Cortex of kidney (tissue), 1 donor: ENCODE measurements at places on chromosomes 2 and 18.

DNA sequence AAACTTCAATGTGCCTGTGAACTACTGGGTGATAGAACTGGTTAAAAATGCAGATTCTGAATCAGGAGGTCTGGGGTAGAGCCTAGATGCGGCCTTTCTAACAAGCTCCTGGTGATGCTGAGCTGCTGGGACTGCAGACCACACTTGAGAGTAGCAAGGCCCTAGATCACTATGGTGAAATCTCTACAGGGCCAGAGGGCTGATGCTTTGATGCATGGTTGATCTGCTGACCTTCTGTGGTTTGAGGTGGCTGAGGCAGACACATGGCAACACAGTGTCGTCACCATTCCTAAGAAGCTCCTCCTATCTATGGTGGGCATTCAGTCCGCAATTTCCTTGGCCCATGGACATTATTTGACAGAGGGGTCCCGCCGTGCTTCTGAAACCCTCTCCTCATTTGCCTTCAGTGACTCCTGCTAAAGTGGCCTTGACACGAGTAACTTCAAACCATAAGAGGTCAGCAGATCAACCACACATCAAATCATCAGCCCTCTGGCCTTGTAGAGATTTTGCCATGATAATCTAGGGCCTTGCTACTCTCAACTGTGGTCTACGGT, 19.8 kb downstream of the CCDC68 start:
- no peak for DNase-seq

DNA sequence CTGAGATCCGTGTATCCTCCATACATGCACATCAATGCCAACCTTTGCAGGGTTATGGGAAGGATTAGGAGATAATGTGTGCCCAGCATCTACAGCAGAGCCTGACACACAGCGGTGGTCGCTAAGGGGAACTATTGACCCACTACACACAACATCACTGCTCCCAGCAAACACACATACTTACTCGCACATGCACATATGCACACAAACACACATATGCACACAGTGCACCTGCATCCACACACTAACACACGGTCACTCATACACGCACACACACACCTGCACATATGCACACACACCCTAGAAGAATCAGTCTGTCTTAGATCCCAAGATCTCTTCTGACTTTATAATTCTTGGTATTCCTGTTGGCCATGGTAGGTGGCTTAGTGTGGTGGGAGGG, 118.3 kb downstream of the GYPC start:
- no peak for DNase-seq

- no peak for DNase-seq
These were observed 51.2 kb upstream of the NOSTRIN start for GRCh38 chr2:168751104-168751740.

DNA sequence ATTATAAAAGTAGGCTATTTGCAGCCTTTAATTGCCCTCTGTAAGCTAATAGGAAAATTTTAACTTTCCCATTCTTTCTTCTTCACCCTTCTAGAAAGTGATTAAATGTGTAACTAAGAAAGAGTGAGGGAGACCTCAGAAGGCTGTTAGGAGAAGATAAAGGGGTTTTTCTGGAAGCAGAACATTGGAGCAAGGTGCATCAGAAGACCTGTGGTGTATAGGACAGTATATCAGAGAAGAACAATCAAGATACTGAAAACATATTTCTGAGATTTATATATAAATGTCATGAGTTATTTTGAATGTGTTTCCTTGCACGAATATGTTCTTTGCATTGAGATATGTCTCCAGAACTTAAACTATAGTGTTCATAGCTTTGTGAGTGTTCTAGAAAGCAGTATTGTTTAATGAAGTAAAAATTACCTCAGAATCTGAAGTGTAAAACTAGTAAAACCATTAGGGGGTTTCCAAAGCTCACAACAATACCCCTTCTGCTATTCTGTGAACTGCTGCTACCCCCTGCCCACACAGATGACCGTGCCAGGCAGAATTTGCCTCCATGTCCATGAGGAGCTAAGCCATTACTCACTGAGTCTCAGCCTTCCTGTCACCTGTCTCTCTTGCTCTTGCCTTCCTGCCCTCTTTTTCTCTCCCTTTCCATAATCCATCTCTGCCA, 537.9 kb downstream of the EPHA4 start:
- DNase-seq = no peak

- no peak for DNase-seq
These were observed 64.0 kb upstream of the HNRNPA3 start for GRCh38 chr2:177148477-177149154.

DNA sequence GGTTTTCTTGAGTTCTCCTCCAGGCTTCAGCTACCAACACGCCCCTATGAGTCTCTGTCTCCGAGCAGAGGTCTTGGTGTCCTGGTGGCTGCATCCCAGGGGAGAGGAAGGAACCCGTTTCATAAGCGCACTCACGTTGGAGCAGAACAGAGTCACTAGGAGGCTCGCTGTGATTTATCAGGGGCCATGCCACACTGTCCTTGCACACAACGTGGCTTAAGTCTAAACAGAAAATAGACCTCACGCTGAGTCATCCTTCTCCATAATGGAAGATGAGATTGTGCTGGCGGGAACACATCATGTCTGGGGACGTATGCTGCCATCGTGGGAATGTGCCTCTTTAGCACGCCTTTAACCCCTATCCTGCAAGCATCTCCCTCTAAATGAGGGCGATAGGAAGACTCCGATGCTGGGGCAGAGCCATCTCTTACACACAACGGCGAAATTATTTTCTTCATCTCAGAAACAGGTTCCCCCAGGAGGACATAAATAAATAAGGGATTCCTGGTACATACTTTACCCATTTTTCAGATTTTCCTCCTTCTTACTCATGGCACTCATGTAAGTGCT, 211.4 kb downstream of the KLHL29 start:
- no peak for DNase-seq

- no peak for DNase-seq
These were observed 24.5 kb downstream of the MC2R start for GRCh38 chr18:13890761-13891361.

DNA sequence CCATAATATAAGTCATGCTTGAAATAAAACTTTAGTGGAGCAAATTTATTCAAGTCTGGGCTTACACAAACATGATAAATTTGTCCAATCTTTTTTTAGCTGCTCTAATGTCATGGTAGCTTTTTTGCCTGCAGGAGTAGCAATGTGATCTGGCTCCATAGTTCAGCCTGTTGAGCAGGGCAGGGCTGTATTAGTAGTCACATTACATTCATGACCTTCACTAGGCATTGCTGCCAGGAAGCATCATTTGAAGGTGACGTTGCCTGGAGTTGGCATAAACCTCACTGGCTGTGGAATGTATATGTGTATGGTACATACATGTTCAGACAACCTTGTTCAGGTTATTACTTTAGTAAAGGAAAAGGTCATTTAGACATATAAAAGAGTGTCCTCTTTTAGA, 76.6 kb downstream of the CCDC85A start:
- no peak for DNase-seq

- DNase-seq = no peak
These were observed at the start of gene DUSP2 for GRCh38 chr2:96145036-96145847. Gene DUSP2 (minus strand): TSS chr2:96145440. CDS start chr2:96145354, 86 bp downstream.

DNA sequence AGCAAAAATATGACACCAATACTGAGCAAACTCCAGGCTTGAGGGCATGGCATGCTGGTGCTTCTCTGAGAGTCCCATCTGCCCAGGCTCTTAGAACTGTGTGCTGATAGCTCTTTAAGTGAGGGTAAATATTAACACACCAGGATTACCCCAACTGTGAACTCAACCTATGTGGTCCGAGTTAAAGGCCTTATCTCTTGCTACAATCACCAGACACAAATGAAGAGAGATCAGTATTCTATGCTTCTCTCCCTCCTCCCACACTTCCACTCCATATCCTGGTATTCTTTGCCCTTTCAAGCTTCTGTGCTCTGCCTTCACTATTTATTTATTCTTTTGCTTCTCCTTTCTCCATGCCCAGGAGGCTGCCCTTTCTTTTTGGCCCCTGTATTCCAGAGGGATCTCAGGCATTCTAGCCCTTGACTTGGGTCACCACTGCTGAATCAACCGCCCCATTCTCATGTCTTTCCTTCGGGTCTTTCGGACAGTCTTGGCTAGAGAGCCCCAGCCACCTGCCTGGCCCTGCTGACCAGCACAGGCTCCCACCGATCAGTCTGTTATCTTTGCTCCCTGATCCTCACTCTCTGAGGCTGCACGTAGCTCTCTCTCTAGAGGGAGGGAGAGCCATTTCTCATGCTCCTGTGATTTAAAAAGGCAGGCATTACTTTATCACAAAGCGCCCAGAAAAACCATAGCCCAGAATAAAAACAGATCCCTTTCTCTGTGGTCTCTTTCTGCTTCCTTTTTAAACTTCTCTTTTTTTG, 17.2 kb upstream of the HK2 start:
- DNase-seq = no peak

DNA sequence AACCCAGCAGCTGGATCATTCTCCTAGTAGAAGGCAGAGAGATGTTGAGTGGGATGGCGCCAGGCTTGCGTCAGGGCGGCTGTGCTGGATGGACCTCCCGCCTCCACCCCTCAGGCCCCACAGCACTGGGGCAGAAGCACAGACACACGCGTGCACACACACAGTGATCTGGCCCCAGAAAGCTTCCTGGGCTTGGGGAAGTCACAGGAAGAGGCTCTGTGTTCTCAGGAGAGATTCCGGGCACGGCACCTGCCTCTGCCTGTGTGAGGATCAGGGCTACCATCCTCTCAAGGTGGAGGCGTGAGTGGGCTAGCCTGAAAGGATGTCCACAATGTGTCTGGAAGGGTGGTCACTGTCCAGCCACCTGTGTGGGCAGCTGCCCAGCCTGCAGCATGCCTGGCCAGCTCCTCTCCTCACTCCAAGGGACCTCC, 229.8 kb upstream of the HS6ST1 start:
- no peak for DNase-seq

DNA sequence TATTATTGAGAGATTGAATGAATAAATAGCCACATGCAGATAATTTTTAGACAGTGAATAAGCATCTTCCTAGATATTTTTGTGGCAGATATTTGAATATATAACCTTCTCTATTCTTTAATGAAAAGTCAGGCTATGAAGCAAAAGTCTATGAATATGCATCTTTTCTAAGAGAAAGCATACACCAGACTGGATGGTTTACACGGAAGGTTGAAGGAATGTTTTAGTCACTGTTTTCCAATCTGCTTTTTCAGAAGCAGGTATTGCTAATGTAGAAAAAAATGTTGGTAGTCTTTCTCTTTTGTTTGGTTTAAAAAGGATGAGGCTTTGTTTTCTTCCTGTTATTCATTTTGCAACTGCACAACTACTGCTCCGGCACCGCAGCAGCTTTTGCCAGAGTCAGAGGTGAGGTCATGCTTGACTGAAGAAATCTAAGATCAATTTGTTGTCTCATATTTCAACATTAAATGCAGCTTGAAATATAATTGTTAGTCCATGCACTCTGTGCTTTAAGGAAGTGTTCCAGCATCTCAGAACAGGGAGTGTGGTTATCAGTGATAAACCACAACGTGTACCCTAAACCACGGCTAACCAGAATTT, 1540.8 kb upstream of the PIK3C3 start:
- no peak for DNase-seq

- no peak for DNase-seq
These were observed 50.5 kb upstream of the ITPRID2 start for GRCh38 chr2:181841079-181841478.

DNA sequence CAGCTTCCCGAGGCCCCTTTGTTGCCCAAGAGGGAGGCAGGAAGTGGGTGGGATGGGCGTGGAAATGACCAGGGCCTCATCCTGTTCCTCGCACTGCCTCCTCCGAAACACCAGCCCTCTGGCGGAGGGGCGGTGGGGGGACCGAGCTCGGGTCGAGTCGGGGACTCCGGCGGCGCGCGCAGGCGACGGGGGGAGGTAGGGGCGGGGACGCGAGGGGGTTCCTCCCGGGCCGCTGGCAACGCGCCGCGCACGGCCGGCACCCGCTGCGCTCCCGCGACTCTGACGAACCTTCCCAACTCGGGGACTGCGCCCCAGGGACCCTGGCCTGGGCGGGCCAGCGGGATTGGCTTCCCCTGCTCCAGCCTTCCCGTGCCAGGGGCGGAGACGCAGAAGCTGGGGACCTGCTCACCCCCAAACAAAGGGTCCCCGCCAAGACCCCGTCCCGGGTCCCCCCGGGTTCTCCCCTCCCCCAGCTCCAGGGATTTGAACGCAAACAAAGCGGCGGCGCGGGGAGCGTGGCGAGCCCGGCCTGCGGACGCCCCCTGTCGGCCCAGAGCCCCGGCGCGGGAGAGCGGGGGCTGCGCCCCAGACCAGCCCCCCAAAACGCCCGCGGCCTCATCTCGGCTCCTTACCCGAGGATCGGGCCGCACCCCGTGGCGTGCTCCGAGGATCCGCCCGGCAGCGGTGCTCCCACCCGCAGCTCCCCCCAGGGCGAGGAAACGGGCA, 1.2 kb downstream of the SEMA4C start:
- no peak for DNase-seq

DNA sequence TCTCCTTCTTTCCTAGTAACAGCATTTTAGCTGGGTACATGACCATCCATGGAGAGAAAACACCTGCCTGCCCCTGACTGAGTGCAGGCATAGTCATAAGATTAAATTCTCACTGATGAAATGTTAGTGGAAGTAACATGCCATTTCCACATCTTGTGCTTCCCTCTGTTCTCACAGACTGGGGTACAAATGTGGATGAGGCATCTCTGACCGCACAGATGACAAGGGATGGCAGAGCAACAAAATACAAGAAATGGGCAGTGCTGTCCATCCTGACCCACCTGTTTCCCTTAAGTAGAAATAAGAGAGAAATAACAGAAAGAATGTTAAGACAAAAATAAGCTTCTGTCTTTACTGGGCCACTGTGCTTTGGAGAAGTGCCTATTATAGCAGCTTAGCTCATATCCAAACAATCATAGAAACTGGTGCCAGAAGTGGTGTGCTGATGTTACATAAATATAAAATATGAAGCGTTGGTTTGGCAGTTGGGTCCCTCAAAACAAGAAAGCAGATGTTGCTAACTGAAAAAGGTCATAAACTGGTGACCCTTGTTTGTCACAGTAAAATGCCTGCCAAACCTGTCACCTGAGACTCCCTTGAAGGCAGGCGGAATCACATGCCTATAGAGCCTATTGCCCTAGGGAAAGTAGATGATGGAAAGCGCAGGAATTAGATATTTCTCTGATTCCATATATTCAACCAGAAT, 72.4 kb upstream of the CCDC150 start:
- no peak for DNase-seq

- DNase-seq = no peak
These were observed 10.6 kb upstream of the HNRNPLL start for GRCh38 chr2:38613126-38613848.

DNA sequence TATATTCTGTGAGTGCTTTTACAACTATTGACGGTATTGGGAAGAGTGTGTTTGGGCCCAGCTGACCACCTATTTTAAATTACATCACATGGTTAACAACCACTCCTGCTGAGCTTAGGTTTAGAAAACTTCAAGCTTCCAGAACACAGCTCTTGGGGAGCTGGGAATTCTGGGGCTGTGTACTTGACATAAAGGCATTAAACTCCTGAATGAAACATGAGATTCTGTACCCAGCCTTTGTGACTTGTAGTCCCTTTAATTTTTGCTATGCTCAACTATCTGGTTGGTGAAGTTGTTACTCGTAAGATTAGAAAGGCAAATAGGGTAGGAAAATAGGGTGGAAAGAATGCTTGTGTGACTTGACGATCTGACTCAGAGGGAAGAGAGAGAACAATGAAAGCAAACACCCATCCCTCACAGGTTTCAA, 66.9 kb downstream of the LTBP1 start:
- DNase-seq = no peak
